ENCODE measurements at places on chromosomes 13 and 19.

GRCh38 chr13:109933476-109933875 lies 147.1 kb upstream of the IRS2 start:
- no peak overlapping the region for H3K27ac ChIP-seq
- no peaks in the 10 kb centered on the region for H3K36me3 ChIP-seq
- H3K4me3 ChIP-seq, result no peak overlapping the region
- no peaks in the 10 kb centered on the region for H3K4me1 ChIP-seq
- no peaks in the 10 kb centered on the region for H3K27me3 ChIP-seq

- H3K4me3 ChIP-seq, result no peak overlapping the region
- DNase-seq, result no peak
- H3K27me3 ChIP-seq, result no peaks in the 10 kb centered on the region
- H3K27ac ChIP-seq, result no peak overlapping the region
Measured at GRCh38 chr13:106274551-106275203, 260.8 kb downstream of the EFNB2 start.

- no peaks in the 10 kb centered on the region for H3K27me3 ChIP-seq
- DNase-seq, result no peak
Measured at GRCh38 chr19:45090606-45091005, 2.4 kb upstream of the PPP1R37 start.

- no peak for DNase-seq
- H3K4me3 ChIP-seq, result no peak overlapping the region
- no peaks in the 10 kb centered on the region for H3K4me1 ChIP-seq
- no peak overlapping the region for H3K27ac ChIP-seq
- H3K27me3 ChIP-seq, result no peaks in the 10 kb centered on the region
- H3K36me3 ChIP-seq, result no peaks in the 10 kb centered on the region
Measured at GRCh38 chr13:81927347-81927746, 1586.4 kb upstream of the SPRY2 start.

- peaks cover 3% of the 10 kb centered on the region for H3K36me3 ChIP-seq
- H3K4me3 ChIP-seq, result no peak overlapping the region
- H3K4me1 ChIP-seq, result peaks cover 39% of the 10 kb centered on the region
- DNase-seq, result no peak
Measured at GRCh38 chr13:98559169-98559568, 17.7 kb downstream of the STK24 start.

DNA sequence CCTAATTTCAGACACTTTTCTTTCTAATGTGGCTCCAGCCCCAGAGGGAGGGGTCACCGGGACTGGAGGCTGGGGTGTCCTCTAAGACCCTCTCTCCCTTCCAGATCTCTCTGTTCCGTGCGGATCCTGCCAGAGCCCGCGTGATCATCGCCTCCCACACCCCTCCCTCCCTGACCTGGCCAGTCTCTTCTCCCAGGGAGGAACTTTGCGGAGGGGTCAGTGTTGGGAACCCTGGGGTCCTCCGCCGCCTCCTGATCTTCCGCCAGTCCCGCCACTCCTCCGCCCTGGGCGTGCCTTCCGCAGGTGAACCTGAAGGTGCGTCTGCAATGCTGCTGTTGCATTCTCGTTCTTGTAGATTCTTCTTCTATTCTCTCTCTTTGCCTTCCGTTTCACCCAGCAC lies 9.1 kb downstream of the SOX21 start:
- no peak for DNase-seq
- H3K4me3 ChIP-seq, result no peak overlapping the region
- peaks cover 28% of the 10 kb centered on the region for H3K4me1 ChIP-seq
- H3K27me3 ChIP-seq, result peaks cover 97% of the 10 kb centered on the region

DNA sequence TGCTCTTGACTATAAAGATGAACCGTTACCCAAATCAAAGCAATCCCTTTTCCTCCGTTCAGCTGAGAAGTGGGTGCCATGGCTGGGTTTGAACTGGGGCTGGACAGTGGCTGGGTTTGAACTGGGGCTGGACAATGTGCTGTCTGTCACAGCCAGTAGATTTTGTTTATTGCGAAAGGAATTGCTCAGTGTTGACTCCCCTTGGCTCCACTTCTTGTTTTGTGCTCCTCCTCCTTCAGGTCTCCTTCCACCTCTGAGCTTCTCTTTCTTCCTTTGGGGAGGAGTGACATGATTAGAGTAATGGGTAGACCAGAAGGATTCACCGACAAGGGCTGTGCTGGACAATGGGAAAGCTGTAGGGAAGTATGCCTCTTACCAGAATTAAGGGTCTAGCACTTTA lies 19.4 kb upstream of the MBNL2 start:
- no peaks in the 10 kb centered on the region for H3K27me3 ChIP-seq
- DNase-seq, result no peak
- H3K36me3 ChIP-seq, result no peaks in the 10 kb centered on the region
- H3K4me1 ChIP-seq, result no peaks in the 10 kb centered on the region
- no peak overlapping the region for H3K27ac ChIP-seq

DNA sequence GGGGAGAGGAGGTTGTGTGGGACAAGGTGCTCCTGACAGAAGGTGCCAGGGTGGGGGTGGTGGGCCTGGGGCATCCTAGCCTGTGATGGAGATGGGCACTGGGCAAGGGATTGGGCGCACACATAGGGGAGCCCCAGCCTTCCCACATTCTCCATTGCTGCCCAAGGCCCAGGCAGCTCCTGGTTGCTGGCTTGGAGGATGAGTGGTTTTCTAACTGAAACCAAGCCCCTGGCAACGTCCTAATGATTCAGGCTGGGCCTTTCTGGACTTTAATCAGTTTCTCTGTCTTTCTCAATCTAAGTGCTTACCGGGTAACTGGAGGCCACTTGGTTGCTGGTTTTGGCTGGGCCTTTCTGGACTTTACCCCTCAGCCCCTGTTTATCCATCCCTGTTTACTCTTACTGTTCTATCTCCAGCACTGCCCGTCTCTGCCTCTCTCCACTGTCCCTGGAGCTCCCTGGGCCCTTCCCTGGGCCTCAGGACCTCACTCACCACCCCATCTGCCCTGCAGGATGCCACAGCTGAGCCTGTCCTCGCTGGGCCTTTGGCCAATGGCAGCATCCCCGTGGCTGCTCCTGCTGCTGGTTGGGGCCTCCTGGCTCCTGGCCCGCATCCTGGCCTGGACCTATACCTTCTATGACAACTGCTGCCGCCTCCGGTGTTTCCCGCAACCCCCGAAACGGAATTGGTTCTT lies 354 bp downstream of the CYP4F3 start:
- peaks cover 7% of the 10 kb centered on the region for H3K4me1 ChIP-seq
- no peak for DNase-seq
- H3K27ac ChIP-seq, result peak overlapping the region; percentile 60
- no peak overlapping the region for H3K4me3 ChIP-seq
- H3K36me3 ChIP-seq, result no peaks in the 10 kb centered on the region
- no peaks in the 10 kb centered on the region for H3K27me3 ChIP-seq

DNA sequence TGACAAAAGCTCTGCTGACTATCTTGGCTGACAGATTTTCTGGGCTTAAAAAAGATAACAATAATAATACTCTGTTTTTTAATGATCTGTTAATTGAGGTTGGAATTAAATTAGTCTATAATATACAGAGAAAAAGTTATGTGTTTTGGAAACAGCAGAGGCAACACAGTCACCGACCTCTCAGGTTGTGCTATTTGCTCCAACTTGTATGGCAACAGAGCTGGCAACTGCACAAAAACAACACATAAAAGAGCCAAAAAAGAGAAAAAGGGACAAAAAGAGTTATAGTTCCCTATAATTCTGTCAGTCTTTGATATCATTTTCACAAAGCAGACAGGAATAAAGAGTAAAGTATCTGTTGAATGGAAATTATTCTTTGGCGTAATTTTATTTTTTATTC lies 102.3 kb upstream of the POSTN start:
- no peak overlapping the region for H3K4me3 ChIP-seq
- no peaks in the 10 kb centered on the region for H3K27me3 ChIP-seq
- no peak overlapping the region for H3K27ac ChIP-seq
- no peak for DNase-seq
- H3K36me3 ChIP-seq, result no peaks in the 10 kb centered on the region

GRCh38 chr13:24214528-24214927 lies 54.0 kb downstream of the SPATA13 start:
- H3K4me1 ChIP-seq, result peaks cover 18% of the 10 kb centered on the region
- DNase-seq, result no peak
- H3K27ac ChIP-seq, result no peak overlapping the region
- no peaks in the 10 kb centered on the region for H3K27me3 ChIP-seq
- H3K4me3 ChIP-seq, result no peak overlapping the region

DNA sequence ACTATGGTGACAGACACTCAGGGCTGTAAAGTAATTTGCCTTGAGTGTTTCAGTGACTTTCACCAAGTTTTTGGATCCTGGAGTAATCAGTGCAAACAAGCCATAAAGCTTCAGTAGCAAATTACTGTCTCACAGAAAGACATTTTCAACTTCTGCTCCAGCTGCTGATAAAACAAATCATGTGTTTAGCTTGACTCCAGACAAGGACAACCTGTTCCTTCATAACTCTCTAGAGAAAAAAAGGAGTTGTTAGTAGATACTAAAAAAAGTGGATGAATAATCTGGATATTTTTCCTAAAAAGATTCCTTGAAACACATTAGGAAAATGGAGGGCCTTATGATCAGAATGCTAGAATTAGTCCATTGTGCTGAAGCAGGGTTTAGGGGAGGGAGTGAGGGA lies 9.4 kb downstream of the ARGLU1 start:
- no peak overlapping the region for H3K27ac ChIP-seq
- H3K27me3 ChIP-seq, result no peaks in the 10 kb centered on the region
- peaks cover 59% of the 10 kb centered on the region for H3K36me3 ChIP-seq
- no peak for DNase-seq
- no peak overlapping the region for H3K4me3 ChIP-seq
- H3K4me1 ChIP-seq, result peaks cover 71% of the 10 kb centered on the region

DNA sequence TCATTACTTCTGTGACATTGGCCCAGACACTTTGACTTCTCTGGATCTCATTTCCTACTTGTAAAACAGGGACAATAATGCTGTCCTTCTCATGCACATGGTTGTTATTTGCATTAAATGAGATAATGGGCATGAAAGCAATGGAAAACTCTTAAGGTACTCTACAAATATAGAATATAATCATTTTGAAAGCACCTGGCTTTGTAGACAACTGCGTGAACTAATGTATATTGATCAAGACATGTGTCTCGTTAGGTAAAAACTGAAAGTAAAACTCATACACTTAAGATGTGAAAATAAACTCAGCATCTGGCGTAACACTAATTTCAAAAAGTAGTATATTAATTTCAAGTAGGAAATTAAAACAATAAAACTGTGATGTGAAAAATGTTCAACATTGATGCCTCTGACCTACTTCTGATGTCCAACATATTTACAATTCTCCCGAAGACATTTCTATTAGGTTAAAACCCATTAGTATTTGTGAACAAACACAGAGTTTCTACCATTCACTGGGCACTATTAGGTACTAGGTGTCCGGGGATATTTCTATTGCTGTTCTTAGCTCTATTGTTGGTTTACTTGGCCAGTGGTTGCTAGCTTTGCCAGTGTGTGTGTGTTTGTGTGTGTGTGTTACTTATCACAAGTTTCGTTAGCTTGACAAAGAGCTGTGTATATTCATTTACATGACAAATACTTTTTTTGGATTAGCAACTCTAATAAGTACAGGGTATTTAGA lies 220.5 kb downstream of the KCNRG start:
- H3K27ac ChIP-seq, result no peak overlapping the region
- DNase-seq, result no peak
- H3K27me3 ChIP-seq, result no peaks in the 10 kb centered on the region
- H3K36me3 ChIP-seq, result no peaks in the 10 kb centered on the region

DNA sequence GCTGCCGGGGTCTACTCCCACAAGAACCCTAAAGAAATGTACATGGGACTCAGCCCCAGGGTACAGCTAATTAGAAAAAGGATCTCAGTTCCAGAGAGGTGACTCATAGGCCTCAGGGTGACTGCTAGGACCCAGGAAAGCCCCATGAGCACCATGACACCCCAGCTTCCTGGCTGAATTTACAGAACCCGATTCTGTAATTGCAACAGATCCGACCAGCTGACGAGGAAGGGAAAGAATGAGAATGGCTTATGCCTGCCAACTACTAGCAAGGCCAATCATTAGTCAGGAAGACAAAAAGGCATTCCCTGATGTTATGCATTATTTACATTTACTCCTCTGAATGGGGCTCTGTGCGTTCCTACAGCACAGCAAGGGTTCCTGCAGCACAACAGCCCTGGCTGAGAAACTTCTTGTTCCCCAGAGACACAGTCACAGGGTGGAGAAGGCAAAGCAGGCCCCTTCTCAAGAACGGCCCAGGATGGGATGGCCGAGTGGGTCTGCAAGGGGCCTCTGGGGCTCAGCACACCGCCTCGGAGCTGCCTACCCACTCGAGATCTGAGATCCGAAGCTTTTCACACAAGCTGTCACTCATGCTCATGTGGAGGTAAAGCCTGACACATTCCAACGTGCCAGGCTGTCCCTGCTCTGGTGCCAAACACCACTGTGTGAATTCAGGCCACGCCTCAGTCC lies 27.2 kb downstream of the PBX4 start:
- no peak overlapping the region for H3K4me3 ChIP-seq
- H3K4me1 ChIP-seq, result peaks cover 31% of the 10 kb centered on the region
- H3K36me3 ChIP-seq, result no peaks in the 10 kb centered on the region
- peak overlapping the region; percentile 72 for H3K27ac ChIP-seq
- DNase-seq, result peak; percentile 92

GRCh38 chr13:100131863-100132574 lies 43.1 kb downstream of the PCCA start:
- no peak overlapping the region for H3K4me3 ChIP-seq
- no peaks in the 10 kb centered on the region for H3K27me3 ChIP-seq
- no peak overlapping the region for H3K27ac ChIP-seq
- peak; percentile 7 for DNase-seq
- no peaks in the 10 kb centered on the region for H3K36me3 ChIP-seq
- H3K4me1 ChIP-seq, result peaks cover 6% of the 10 kb centered on the region

DNA sequence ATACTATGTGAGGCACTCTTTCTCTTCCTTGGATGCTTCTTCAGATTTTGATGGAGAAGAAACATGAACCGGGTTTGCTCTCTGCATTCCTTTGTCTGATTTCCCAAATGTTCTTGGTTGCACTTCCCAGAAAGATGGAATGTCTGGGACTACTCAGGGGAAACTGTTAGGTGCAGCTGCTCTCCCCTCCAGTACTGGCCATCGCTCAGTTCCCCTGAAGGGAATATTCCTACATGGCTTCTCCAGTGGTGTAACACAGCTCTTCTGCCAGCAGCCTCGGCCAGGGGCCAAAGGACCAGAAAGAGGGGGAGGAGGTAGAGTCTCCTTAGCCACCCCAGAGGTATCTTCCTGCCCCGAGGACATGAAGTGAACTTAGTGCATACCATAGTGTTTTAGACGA lies 33.5 kb upstream of the SPRY2 start:
- no peaks in the 10 kb centered on the region for H3K4me1 ChIP-seq
- H3K4me3 ChIP-seq, result no peak overlapping the region
- no peak overlapping the region for H3K27ac ChIP-seq
